CD4-positive, alpha-beta memory T cell (primary cell): ENCODE measurements at places on chromosomes 1 and 21.

DNA sequence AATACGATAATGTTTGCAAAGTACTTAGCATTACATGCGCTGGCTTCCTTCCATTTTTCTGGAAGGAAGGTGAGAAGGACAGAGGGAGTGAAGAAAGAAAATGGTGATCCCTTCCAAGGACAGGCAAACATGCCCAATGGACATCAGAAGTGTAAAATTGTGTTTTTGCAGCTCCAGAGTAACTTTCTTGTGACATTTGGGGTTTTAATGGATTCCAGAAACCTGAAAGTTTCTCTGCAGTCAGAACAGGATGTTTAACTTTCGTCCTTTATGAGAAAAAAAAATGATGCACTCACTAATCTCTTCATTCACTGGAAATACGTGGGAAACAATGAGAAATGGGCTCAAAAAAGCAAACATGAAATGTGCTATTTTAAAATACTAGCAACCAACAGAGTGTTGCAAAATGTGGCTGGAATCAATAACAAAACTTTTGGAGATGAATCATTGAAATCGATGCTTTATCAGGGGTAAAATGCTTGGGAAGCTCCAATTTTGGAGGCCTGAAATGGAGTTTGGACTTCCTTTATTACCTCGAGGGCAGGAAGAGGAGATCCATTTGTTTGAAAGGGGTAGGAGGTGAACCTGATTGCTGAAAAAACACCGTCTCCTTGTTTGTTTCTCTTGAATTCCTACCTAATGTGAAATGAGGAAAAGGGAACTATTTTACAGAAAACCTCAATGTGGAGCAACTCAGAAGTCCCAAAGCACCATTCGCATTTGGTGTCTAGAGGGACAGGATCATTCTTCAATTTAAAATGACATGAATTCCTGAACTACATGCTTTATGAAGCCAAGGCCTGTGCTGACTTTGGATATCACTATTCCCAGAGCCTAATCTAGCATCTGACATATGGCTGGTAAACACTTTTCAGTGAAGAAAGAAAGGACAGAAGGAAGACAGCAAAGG is 129.5 kb downstream of the TRABD2B start:
- DNase-seq: no peak

DNA sequence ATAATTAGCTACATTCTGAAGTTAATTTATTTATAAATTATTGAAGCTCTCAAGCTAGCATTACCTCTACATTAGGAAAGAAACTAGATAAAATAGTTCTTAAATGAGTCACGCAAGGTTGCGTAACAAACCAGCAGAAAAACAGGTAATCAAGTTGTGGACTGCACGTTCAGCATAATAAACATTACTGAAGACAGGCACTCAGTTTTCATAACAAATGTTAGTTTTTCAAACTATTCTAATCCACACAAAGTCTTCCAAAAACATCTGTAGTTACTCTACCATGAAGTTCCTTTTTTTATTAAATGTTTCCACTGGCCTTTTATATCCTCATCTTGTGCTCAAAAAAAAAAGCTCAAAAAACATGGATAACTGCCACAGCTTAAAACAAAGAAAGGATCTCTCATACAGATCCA is 1.3 kb downstream of the TOR1AIP2 start:
- no peak for DNase-seq

DNA sequence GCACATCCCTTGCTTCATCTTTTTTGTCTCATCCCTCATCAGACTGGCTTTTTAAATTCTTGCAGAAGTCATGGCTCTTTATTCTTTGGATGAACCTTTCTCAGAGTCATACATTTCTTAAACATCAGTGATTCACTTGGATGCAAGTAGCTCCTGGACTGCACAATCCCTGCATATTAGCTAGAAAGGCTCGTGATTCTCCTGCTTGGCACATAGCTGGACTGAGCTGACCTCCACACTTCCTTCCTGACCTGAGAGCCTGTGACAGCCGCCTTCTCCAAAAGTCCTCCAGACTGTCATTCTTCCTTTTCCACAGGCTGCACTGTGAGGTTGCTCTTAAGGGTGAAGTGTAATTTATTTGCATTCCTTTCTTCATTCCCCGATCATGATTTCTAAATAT is 109.4 kb downstream of the RGL1 start:
- no peak for DNase-seq

DNA sequence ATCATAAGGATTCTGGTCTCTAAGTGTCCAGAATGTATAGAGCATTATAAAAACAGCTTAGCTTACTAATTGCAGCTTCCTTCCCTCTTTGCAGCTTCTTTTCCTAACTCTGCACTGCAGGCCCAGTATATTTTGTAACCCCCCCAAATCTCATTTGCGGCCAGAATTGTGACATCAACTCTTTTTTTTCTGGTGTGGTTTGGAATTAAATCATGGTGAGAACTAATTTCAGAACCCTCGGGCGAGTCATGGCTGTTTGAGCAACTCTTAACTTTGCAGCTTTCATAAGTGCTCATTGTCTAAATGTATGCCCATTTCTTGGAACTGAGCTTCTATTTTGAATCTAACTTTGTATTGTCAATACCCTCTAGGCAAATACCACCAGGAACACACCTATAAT is 187.4 kb downstream of the CYYR1 start:
- DNase-seq: no peak

- DNase-seq: no peak
These were observed 12.0 kb upstream of the KCNE2 start for GRCh38 chr21:34351786-34352241.

- no peak for DNase-seq
These were observed 261.2 kb downstream of the PTPRU start for GRCh38 chr1:29497395-29498125.

DNA sequence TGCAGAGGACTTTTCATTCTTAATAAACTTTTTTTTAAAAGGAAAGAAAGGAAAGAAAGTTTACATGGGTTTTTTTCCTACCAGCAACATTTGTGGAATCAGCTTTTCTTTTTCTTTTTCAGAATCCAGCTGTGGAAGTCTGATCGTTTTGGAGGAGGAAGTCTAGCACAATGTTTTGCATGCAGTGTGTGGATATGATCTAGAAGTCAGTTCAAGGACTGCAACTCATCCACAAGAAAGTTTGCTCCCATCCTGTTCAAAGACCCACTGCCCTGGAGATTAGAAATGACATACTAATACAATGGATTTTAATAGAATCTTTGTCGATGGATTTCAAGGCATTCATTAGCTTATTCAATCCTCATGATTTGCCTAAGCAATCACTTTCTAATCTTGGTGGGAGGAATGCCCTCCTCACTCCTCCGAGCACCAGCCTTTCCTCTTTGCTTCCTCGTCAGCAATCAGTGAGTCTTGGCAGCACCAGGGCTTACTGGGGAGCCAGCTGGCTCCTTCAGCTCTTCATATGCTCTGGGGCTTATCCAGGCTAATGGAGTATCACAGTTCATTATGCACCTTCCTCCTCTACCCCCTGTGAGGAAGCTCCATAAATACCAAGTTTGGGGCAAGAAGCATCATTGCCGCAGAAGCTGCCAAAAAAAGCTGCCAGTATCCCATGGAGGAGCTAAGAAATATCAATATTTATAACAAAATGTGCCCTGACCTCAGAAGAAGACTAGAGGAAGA is 392.3 kb upstream of the PKN2 start:
- DNase-seq: no peak

- no peak for DNase-seq
These were observed 30.0 kb downstream of the PODN start for GRCh38 chr1:53091841-53092645.
